ENCODE measurements at places on chromosomes 6 and 20. TPM values are rescaled to one million over a fixed set of nuclear protein-coding genes. Genes with fewer than 3 reads are reported as not detected.
A peak's percentile ranks its signal among the peaks of the same experiment; 100 is the strongest.

PLCB4 gene
- 18.2 TPM for polyA plus RNA-seq

DCBLD1 gene
- polyA plus RNA-seq = 11.4 TPM

RRAGD gene
- 33.3 TPM for polyA plus RNA-seq

DNA sequence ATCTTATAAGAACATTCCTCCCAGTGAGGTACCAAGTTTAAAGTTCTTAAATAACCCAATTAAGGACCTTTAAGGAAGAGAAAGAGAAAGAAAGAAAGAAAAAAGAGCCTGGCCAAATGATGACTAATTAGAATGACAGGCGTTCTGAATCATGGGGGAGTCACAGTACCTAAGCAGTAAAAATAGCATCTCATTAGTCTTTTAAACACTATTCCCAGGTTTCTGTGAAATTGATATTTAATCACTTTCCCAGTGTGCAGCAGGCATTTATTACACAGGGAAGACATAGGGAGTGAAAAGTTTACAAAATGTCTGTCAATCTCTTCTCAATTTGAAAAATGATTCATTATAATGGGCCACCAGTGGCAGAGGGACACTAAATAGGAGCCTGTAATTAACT lies 251.4 kb upstream of the MANEA start:
- DNase-seq = no peak

DNA sequence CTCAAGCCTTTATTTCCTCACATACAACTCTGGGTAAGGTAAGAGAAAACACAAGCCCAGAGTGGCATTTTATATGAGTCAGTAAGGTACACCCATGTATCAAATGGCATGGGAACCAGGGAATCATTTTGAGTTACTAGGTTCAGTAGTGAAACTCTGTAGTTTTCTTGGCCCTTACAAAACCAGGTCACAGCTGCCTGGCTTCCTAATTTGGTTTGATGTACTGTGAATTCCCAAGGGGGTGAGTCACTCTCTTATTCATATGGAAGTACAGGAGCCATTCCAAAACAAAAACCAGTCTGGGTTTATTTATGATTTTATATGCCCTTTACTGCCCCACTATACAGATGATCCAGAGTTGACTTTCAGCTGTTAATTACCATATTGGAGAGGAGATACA lies 70.7 kb downstream of the PDE7B start:
- DNase-seq = no peak

- no peak for DNase-seq
Observed at GRCh38 chr6:111477481-111477938, 5.5 kb downstream of the REV3L start.

- peak; percentile 1 for DNase-seq
Observed at GRCh38 chr20:26276554-26277210, 580.0 kb upstream of the ZNF337 start.

DNA sequence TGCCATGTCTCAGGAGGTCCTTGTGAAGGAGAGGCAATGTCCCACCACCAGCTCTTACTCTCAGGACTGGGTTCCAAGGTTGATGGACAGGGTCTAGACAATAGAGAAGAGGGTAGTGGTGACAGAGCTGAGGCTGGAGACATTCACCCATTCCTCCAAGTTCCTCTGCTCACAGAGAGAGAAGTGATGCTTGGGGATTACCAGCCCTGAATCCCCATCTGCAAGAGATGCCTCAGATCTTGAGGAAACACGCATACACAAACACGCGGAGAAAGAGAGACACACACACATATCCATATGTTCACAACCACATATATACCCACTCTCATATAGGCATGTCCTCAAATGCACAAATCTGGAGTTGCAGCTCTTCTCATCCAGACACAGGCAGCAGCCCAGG lies 15.2 kb upstream of the CD83 start:
- no peak for DNase-seq

DNA sequence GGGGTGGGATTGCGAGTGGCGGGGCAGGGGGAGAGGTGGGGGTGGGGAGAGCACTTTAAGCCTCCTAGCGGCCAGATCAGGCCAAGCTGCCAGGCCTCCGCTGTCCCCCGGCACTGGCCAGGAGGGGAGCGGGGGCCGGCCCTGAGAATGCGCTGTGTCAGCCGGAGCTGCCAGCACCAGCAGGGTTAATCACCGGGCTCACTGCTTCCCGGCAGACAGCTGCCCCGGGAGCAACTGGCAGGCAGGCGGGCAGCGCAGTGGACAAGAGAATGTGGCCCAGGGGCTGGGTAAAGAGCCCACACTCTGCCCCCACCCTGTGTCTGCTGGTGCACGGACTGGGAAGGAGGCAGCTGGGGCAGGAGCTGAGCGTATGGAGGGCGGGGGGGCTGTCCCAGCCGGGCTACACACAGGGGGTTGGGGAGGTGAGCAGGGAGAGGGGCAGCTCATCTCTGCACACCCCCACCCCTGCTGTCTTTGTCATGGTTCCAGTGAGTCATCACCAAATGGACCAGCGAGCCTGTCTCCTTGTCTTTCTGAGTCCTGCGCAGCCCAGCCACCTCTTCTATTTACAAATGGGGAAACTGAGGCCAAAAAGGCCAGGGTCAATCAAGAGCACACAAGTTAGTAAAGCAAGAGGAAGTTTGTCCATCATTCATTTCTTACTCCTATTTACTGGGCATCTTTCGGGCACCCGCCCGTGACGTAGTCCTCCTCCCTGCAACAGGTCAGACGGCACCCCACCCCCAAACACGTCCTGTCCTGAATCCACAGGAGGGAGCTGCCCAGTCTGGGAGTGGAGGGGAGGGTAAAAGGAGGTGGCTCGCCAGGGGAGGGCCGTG lies 2.1 kb upstream of the LAMA5 start:
- no peak for DNase-seq

GRCh38 chr6:31205638-31206037 lies 35.2 kb upstream of the POU5F1 start:
- DNase-seq = no peak

- no peak for DNase-seq
Observed at GRCh38 chr20:62136283-62137091, 6.7 kb downstream of the PSMA7 start.

DNA sequence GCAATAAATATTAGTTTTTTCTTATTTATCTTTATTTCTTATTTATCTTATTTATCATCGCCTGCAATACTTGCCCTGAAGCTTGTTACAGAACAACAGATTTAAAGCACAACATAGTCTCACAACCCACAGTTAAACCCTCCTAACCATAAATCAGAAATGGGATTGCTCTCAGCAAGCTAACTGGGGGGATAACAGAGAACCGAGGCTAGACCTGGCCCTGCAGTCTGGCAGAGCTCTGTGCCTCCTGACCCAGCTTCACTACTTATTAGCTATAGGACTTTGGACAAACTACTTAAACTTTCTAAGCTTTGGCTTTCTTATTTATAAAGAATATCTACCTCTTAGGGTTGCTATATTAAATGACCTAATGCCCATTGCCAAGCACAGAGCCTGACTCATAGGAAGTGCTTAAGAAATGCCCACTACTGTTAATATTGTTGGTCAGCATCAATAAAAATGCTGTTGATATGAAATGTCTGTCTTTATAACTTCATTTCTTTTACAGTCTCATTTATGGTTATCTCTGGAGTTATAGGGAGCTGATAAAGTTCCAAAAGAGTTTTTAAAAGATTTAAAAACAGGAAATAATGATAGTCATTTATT lies 87.9 kb upstream of the BEND6 start:
- no peak for DNase-seq

DNA sequence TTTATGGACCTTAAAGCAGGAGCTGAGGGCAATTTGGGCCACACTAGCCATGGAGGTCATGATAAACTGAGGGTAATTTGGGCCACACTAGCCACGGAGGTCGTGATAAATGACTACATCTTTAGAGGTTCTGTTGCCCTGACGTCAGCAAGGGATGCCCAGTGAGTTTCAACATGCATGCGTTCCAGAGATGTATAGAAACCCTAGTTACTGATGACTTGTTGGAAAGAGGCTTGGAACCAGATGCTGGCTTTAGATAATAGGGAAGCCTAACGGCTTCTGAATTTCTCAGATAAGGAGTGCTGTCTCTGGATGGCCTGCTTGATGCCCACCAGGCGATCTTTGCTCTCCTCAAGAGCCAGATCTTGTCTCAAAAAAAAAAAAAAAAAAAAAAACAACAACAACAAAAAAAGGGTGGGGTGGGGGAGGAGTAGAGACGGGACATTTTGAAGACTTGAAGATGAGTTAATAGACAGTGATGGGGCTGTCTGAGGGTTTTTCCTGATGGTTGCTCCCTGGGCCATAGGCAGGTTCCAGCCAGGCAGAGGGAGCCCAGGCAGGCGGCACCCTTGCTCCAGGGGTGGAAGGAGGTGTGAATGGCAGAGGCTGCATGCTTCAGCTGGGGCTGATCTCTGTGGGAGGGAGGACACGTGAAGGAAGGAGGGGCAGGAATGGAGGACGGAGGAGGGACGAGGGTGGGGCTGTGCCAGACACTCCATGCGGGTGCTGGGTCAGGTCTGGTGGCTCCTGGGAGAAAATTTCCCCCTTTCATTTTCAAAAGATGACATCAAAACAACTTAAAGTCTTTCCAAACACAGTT lies 27.0 kb upstream of the FRMD1 start:
- DNase-seq = no peak

- no peak for DNase-seq
Observed at GRCh38 chr6:153117986-153118879, 12.8 kb downstream of the RGS17 start.

GRCh38 chr6:39923394-39923793 lies 10.9 kb downstream of the MOCS1 start:
- DNase-seq = no peak

DNA sequence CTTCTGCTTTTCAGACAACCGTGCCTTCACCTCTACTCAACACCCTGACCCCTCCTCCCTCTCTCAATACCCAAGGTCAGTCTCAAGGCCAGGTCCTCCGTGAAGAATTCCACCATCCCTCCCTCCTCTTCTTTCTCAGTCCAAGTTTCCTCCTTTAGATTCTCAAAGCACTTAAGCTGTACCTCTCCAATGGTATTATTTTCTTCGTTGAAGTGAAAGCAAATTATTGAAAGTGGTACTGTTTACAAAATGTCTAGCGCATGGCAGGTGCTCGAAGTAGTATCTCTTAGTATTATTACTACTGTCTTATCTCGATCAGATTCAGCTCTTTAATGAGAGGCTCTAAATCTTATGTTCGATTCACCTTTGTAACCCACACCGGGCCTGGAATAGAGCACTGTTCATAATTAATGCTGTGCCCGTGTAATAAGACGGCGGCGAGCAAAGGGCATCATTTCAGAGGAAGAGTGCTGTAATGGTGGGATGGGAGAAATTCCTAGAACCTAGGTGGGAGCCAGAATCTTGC lies 593 bp upstream of the RALGAPB start:
- no peak for DNase-seq

- DNase-seq = no peak
Observed at GRCh38 chr6:43644940-43645612, at the start of gene RSPH9. Gene RSPH9, plus strand, starts transcription at chr6:43645036. Its CDS starts 63 bp downstream, at chr6:43645099.

GRCh38 chr6:56541030-56541600 lies 101.6 kb downstream of the DST start:
- no peak for DNase-seq

DNA sequence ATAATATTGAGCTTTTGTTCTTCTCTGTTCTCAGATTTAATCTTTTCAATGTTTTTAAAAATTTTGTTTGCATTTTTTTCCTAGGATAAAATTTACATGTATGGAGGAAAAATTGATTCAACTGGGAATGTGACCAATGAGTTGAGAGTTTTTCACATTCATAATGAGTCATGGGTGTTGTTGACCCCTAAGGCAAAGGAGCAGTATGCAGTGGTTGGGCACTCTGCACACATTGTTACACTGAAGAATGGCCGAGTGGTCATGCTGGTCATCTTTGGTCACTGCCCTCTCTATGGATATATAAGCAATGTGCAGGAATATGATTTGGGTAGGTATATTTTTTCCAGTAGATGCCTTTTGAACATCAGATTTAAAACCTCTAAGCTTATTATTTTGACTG lies 89.8 kb downstream of the ATRN start:
- DNase-seq = no peak

DNA sequence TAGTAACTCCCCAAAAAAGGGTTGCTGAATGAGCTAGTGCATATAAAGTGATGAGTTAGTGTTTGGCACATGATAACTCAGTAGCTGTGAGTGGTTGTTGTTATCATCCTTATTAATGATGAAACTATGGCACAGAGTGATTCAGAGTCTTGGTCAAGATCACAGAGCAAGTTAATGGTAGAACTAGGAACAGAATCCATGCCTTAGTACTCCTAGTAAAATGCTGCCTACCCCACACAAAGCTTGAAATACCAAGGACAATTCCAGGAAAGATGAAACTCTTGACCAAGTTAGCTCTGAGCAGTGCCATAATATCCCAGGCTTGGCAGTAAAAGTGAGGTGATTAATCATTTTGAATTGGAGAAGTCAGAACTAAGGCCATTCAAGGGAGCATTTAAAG lies 109.1 kb upstream of the ENPP5 start:
- DNase-seq = no peak

DNA sequence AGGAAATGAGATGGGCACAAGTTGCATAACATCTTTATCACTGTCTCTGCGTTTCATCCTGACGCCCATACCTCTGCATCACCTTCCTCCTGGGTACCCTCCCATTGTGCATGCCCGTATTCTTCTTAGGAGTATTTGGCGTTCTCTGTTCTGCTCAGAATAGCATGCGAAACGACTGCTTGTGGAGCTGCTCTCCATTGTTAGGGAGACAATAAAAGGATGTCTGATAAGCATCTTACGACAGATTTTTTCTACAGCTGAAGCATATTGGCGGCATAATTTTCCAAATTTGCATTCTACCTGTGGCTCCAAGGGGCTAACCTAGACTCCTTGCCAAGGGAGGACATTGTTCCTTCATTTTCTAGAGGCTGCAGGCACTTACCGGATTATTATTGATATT lies 118.6 kb downstream of the EDN1 start:
- no peak for DNase-seq

- DNase-seq = no peak
Observed at GRCh38 chr6:97052152-97052787, 127.7 kb downstream of the KLHL32 start.

GRCh38 chr6:2993755-2994317 lies 5.9 kb upstream of the NQO2 start:
- no peak for DNase-seq

- no peak for DNase-seq
Observed at GRCh38 chr6:4212588-4212987, 77.2 kb upstream of the ECI2 start.

DNA sequence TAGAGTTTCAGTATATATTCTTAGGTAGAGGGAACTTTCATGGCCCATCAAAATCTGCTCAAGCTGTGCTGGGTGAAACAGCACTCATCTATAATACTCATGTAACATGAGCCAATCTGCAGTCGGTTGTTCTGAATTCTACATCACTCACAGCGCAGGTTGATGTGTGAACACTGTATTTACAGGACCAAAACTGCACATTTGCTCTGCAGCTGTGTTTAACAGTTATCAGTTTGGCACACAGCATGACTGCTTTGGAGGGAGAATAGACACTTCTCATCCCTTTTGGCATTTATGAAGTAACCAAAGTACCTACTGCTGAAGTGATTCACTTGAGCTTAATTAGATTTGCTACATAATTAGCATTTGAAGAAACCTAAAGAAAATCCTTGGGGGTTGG lies 225.1 kb downstream of the BCKDHB start:
- no peak for DNase-seq

DNA sequence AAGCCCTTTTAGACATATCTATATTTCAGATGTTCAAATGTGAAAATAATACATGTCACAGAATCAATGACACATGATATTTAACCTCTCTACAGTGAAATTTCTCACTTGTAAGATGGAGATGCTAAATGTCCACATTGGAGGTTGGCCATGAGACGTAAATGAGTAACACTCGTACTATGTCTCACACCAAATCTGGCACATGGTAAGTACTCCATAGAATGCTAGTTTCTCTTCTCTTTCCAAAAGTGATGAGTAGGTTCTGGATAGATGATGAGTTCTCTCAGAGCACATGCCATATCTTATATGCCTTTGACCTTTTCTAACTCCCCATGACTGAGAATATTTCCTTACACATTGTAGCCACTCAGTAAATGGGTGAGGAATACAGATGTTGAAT lies 17.7 kb downstream of the GFOD1 start:
- DNase-seq = no peak

Measured in renal cortex interstitium (tissue), 15 donors.